Central memory CD4-positive, alpha-beta T cell (primary cell): ENCODE measurements at places on chromosomes 16 and 17.

- peak; percentile 37 for DNase-seq
These were observed 594 bp downstream of the MAPK8IP3 start for GRCh38 chr16:1706386-1707192.

- DNase-seq, result no peak
These were observed 224.3 kb downstream of the MSI2 start for GRCh38 chr17:57480438-57481196.

GRCh38 chr17:77662833-77663232, 295.7 kb upstream of the TNRC6C start:
- no peak for DNase-seq

- DNase-seq, result no peak
These were observed 1.5 kb downstream of the MT1B start for GRCh38 chr16:56653218-56653617.

GRCh38 chr16:69108064-69108904, 2.8 kb downstream of the HAS3 start:
- no peak for DNase-seq

DNA sequence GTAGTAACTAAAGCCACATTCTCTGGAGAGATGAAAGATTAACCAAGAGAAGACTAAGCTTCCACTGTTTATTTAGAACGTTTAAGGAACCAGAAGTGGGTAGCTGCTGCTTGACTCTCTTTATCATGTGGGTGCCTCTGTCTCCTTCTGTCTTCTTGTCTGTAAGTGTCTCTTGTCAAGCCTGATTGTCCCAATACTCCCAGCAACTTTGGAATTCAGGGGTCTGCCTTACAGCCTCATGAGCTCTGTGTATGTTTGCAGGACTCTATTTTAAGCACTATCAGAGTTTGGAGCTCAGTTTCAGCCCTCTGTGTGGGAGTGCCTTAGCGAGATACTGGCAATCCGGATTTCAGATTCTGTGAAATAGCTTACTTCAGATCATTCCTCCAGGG, 29.3 kb upstream of the SPACA3 start:
- DNase-seq, result no peak

DNA sequence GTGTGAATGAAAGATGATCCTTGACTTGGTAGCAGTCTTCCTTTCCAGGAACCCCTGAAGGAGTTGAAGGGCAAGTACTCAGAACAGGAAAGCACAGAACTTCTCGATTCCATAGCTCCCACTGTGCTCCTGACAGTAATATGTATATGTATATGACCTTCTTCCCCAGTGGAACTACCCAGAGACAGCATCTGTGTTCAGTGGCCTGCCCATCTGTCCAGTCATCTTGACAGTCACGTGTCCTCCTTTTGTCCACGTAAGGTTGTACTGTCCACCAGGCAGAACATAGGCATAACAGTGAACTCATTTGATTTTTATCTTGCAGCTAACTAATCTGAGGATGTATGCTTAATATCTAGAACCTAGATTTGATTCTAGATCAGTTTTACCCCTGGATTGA, 37.8 kb upstream of the RASL10B start:
- DNase-seq, result no peak

GRCh38 chr17:12107905-12108304, 87.2 kb downstream of the MAP2K4 start:
- no peak for DNase-seq

DNA sequence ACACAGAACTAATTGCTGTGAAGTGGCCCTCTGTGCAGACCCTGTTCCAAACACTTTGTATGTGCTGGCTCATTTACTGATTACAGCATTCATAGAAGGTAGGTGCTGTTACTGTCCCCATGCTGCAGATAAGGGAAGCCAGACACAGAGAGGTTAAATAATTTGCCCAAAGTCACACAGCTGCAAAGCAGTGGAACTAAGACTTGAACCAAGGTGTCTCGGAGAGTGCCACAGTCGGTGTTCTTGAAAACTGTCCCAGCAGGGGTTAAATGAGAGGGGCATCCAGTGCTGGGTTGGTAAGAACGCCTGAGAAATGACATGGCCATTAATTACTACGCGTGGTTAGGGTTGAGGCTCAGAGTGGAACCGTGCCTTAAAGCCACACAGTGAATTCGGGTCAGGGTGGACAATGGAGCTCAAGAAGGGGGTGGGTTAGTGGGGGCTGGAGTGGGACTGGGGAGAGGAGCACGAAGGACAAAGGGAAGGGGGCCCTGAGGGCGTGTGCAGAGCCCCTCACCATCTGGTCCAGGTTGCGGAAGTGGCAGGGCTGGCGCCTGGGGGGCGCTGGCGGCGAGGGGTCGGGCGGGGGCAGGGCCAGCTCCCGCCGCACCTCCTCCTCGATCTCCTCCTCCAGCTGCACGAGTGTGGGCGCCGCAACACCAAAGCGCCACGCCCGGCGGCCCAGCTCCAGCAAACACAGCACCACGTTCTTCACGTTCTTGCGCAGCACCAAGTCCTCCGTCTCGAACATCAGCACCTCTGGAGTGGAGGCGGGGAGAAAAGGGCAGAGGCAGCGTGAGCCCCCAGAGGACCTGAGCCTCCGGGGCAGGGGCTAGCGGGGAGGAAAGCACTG, 3.3 kb downstream of the GAS2L2 start:
- no peak for DNase-seq

DNA sequence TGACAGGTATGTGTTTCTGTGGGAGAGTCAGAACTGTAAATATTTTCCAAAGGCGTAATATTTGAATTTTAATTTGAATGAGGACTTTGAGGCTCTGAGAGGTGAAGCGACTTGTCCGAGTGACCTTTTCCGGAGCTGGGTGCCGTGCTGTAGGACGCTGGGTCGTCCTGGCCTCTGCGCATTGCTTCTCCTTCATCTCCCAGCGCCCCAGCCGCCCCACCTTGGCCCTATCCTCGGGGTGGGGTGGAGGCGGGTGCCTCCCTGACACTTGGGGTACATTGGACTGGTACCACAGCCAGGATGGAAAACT, 147.8 kb downstream of the SPECC1 start:
- DNase-seq, result no peak

- DNase-seq, result peak; percentile 83
These were observed 6.6 kb downstream of the TRAF4 start for GRCh38 chr17:28750178-28751047.

GRCh38 chr16:57603115-57604024, 25.1 kb upstream of the ADGRG1 start:
- DNase-seq, result no peak

DNA sequence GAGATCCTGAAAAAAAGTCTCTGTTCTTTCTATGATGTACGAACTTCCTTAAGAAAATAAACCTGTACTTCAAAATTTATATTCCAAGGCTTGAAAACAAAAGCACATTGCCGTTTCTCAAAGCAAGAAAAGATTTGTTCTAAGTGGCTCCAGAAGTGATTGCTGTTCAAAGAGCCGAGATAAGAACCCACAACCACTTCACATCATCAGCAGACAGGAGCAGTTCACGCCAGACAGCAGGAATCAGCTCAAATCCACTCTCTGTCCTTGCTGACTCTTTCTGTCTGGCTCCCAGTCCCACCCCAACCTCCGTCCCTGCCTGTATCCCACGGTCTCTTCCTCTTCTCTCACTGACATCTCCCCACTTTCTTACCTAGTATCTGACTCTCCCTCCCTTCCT, 85.0 kb upstream of the MYOCD start:
- no peak for DNase-seq

- DNase-seq, result peak; percentile 28
These were observed 122.4 kb upstream of the NLRP1 start for GRCh38 chr17:5706577-5707210.

DNA sequence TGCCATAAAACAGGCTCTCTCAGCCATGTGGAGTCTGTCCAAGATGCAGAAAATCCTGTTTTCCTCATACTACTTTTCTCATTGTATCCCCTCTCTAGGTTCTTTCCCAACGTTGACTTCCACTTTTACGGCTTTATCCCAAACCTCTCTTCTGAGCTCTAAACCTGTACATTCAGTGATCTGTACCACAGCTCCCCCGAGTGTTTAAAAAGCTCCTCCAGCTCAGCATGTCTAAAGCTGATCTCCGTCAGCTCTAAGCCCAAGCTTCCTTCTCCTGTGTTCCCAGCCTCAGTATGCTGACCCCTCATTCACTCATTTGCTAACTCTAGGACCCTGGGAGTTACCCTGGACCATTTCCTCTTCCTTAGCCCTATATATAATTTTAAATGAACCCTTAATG, 144.6 kb downstream of the DNAH9 start:
- DNase-seq, result no peak

DNA sequence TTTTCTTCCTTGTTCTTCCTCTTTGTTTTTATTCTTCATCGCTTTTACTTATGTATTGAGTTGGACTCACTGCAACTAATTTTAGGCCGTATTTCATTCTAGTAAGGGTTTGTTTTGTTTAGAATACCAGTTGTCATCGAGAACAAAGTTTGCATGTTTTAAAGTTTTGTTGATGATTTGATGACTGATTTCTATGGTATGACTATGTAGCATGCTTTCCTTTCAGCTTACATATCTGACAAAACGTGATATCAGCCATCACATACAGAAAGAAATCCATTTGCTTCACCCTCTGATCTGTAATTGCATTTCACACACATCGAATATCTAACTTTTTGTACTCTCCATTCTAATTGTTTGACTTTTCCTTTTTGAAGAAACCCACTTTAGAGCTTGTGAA, 4.0 kb downstream of the PRKCA start:
- no peak for DNase-seq

GRCh38 chr17:57288040-57288772, 31.9 kb downstream of the MSI2 start:
- no peak for DNase-seq

DNA sequence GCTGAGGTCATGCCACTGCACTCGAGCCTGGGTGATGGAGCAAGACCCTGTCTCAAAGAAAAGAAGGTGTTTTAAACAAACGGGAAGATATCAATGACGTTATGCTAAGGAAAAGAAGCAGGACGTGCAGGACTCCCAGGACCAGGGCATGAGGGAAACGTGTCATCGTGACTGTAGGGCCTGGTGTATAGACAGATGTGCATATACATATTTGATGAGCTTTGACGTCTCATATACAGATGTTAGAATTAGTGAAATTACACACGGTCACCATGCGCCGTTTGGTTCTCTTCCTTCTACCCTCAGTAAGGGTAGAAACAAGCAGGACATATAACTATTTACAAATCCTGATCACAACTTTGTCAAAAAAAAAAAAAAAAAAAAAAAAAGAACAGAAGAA, 17.6 kb upstream of the PVALEF start:
- no peak for DNase-seq

GRCh38 chr17:28029044-28029443, 13.4 kb upstream of the NLK start:
- DNase-seq, result no peak

DNA sequence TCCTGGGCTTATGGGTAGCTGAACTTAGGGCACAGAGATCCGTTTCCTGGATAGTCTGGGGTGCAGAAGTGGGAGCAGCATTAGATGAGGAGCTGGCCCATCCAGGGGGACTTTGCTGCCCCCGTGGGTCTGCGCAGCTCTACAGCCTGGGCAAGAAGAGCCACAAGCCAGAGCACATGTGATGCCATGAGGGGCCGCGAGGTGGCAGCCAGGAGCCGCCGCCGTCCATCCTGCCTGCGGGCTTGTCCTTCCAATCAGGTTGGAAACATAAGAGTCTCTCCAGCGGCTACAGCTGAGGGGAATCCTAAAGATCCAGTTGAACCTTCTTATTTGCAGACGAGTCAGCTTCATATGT, 21.9 kb downstream of the C1QTNF1 start:
- DNase-seq, result peak; percentile 41

DNA sequence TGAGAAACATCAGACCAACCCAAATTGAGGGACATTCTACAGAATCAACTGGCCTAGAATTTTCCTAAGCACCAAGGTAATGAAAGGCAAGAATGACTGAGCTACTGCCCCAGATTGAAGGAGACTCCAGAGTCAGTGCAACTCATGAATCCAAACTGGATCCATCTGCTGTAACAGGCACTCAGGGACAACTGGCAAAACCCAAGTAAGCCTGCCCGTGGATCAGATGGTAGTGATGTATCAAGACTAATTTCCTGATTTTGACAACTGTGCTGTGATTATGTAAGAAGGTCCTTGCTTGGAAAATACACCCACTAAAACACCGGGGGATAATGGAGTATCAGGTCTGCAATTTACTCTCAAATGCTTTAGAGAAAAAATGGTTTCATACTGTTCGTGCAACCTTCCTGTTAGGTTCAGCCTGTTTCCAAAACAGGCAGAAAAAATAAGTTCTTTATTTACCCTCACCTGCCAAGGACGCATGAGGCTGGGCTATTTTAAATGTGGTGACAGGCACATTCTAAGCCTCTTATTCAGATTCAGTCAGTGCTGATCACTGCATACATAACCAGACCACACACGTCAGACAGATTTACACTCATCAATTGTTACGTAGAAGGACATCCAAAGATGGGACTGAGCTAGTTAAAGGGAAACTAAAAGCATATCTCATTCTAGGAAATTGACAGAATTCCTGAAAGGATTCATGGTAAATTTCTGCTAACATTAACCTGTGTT, 7.0 kb downstream of the MBTPS1 start:
- no peak for DNase-seq

- no peak for DNase-seq
These were observed 16.6 kb downstream of the TRPV2 start for GRCh38 chr17:16432017-16432416.

DNA sequence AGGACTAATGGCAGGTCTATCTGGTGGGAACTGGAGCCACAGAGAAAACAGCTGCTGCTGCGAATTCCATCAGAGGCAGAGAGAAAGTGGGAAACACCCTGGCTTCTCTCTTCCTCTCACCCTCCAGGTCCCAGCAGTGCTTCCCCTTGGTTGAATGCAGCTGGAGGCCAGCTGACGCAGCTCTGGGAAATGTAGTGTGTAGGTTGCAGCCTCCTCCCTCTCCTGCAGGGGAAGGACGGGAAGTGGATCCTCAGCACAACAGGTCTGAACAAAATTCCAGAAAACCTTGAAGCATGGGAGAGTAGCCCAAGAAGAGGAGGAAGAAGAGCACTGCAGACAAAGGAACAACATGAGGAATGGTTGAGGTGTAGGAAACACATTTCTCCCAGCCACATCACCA, 67.8 kb upstream of the MMP2 start:
- no peak for DNase-seq

GRCh38 chr16:26204138-26204537, 512.4 kb downstream of the HS3ST4 start:
- DNase-seq, result no peak

- no peak for DNase-seq
These were observed 19.5 kb upstream of the GSE1 start for GRCh38 chr16:85593494-85594221.

DNA sequence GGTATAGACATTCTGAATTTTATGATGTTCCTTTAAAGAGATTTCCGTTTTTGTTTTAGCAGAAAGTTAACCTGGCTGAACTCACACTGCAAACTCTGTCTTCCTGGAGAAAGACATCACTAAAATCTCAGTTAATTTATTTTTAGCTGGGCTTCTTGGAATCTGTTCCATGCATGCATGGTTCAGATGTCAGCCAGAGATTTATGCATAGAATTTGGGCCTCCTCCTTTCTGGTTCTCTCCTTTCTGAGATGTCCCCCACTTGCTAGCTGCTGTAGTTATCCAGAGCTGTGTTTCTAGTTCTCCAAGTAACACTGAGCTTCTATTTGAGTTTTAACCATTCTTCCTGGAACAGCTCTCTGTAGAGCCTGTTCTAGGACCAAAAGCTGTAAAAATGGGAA, 77.3 kb upstream of the TANC2 start:
- no peak for DNase-seq
